ENCODE measurements at places on chromosomes 3 and 15.

GRCh38 chr3:47266709-47267489, 15.7 kb downstream of the KIF9 start:
- no peak for DNase-seq

DNA sequence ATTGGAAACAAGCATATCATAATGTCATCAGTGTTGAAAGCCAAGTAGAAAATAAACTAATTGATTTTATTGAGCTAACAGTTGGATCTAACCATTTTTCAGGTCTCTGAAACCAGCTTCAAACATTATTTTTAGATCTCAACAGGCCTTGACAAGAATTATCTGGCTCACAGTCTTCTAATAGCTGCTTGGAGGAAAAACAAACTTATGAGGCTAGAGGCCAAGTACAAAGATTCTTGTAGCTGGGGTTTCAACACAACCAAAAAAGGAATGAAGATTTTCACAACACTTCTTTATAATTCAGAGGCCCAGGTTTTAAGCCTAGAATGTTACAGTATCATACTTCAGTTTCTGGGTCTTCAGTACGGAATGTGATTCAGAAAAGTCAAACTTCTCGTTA, 3.7 kb downstream of the SETMAR start:
- DNase-seq = no peak

GRCh38 chr3:169332310-169332709, 331.2 kb downstream of the MECOM start:
- no peak for DNase-seq

GRCh38 chr3:64533617-64534317, 154.0 kb downstream of the ADAMTS9 start:
- peak; percentile 85 for DNase-seq

- no peak for DNase-seq
These were observed 31.9 kb downstream of the SH3BP5 start for GRCh38 chr3:15300323-15301078.

DNA sequence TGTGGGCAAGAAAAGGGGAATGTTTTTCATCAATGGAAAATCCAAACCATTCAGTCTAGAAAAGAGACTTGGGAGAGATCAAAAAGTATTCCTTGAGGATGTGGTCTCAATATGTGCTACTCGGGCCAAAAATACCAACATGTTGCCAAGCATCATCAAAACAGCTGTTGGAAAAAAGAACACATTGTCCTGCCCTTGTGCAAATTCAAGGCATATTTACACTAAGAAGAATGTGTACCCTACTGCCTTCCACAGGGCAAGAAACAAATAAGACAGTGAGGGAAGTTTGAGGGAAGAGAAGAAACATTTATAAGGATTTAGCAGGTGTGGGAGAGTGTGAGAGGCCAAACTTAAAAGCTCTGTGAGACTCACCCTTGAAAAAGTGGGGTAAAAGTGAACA, 252.1 kb downstream of the NTRK3 start:
- no peak for DNase-seq

All from renal cortex interstitium (tissue), 15 donors.